ENCODE measurements at places on chromosomes 1 and 21.

DNA sequence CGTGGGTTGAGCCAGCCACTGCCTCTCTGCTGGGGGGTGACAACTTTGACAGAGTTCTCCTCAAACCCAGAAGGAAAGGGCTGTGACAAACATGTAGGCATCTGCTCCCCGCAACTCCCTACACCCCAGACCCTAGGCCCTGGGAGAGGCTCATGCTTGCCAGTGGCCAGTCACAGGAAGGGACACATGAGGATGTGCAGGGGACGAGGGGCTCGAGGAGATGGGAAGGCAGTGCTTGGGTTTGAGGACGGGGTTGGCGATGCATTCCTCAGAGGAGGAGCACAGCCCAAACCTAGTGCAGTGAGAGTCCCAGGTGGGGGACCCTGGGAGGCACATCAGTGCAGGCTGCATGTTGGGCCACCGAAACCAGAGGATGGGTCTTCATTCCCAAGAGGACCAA lies 62.1 kb downstream of the STUM start:
- peak; percentile 33 for DNase-seq
- H3K4me1 ChIP-seq, result peaks cover 2% of the 10 kb centered on the region
- H3K27ac ChIP-seq, result no peak overlapping the region

DNA sequence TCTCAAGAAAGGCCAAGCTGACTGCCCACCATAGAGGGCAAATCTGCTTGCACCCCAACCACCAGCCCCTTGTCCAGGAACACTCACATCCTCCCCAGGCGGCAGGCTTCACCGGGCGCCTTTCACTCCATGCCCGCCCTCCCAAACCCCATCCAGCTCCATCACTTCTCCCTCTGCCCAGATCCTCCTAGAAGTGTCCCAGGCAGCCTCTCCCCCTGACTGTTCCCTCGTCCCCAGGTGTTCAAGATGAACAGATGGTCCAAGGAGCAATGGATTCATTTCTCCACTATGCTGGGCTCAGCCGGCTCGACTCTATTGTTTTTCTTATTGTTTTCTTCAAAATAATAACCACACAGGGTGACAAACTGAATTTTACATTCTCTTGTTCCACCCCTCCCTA lies 22.1 kb downstream of the S100A6 start:
- H3K36me3 ChIP-seq, result no peaks in the 10 kb centered on the region
- H3K27me3 ChIP-seq, result peaks cover 33% of the 10 kb centered on the region
- no peak for DNase-seq
- H3K4me1 ChIP-seq, result no peaks in the 10 kb centered on the region

- no peak overlapping the region for H3K27ac ChIP-seq
- H3K4me1 ChIP-seq, result no peaks in the 10 kb centered on the region
Measured at GRCh38 chr1:206144605-206145004, 27.4 kb upstream of the AVPR1B start.

GRCh38 chr1:1309251-1310108 lies 1.1 kb downstream of the PUSL1 start:
- H3K27me3 ChIP-seq, result no peaks in the 10 kb centered on the region
- peaks cover 28% of the 10 kb centered on the region for H3K36me3 ChIP-seq

All from endodermal cell (in vitro differentiated cells).